ENCODE measurements at places on chromosomes 2 and 18.

- no peak for DNase-seq
Observed at GRCh38 chr2:172677363-172677762, 58.3 kb upstream of the RAPGEF4 start.

GRCh38 chr2:235855011-235855410 lies 313.2 kb downstream of the GBX2 start:
- no peak for DNase-seq

DNA sequence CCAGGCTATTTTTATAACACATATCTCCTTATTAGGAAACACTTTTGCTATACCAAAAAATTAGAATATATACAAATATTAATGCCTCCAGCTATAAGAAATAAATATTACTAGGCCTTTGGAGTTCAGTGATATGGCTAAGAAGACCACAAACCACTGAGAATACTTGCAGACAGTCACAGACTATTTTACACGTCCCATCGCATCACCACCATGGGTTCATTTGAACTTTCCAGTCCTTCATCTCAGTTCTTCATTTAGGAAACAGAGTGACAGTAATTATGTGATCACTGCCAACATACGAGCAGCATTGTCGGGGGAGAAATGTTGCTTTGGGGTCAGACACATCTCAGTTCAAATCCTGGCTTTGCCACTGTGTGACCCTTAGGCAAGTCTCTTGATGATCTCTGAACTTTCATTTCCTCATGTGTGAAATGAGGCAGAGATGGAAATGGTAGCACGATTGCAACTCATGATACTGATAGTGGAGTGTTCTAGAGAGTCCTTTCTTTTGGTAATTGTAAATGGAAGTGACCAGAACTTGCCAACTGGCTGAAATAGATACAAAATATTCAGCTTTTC lies 138.9 kb upstream of the NRP2 start:
- no peak for DNase-seq

GRCh38 chr2:240464514-240465241 lies 29.2 kb downstream of the GPC1 start:
- DNase-seq, result no peak

- no peak for DNase-seq
Observed at GRCh38 chr2:77666251-77666980, 144.2 kb upstream of the LRRTM4 start.

GRCh38 chr2:164260506-164260905 lies 360.8 kb downstream of the GRB14 start:
- no peak for DNase-seq

GRCh38 chr2:240786355-240786841 lies 33.6 kb downstream of the KIF1A start:
- no peak for DNase-seq

- DNase-seq, result no peak
Observed at GRCh38 chr2:99032786-99033185, 96.8 kb upstream of the CRACDL start.

GRCh38 chr2:191620144-191620543 lies 57.8 kb upstream of the NABP1 start:
- DNase-seq, result no peak

DNA sequence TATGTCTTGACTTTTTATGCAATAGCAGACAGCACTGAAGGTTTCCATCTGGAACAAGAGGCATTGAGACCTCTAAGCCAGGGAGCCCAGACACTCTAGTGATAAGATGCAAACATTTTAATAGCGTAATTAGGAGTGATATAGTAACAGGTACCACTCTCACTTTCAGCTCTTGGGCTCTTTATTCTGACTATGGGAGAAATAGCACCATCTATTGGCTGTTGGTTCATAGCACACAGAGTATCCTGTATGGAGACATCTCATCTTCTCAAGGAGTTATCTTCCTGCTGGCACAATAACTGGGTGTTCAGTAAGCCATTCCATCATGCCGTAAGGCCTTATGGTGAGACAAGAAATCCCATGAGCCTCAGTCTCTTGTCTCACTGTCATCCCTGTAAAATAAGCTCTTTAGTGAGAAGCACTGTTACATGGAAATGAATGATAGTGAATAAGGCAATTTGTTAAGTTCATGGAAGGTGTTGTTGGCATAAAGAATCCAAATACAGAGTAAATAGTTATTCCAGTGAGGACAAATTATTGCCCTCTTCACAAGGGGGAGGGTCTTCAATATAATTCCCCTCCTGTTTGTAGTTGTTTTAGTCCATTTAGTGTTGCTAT lies 48.3 kb downstream of the THUMPD2 start:
- DNase-seq, result no peak

GRCh38 chr18:71405169-71405809 lies 1116.4 kb downstream of the SOCS6 start:
- DNase-seq, result no peak

- no peak for DNase-seq
Observed at GRCh38 chr2:68987021-68987503, 12.6 kb downstream of the GKN1 start.

GRCh38 chr2:187383043-187383800 lies 64.8 kb downstream of the CALCRL start:
- DNase-seq, result no peak

- DNase-seq, result no peak
Observed at GRCh38 chr2:235860871-235861270, 307.3 kb downstream of the GBX2 start.

DNA sequence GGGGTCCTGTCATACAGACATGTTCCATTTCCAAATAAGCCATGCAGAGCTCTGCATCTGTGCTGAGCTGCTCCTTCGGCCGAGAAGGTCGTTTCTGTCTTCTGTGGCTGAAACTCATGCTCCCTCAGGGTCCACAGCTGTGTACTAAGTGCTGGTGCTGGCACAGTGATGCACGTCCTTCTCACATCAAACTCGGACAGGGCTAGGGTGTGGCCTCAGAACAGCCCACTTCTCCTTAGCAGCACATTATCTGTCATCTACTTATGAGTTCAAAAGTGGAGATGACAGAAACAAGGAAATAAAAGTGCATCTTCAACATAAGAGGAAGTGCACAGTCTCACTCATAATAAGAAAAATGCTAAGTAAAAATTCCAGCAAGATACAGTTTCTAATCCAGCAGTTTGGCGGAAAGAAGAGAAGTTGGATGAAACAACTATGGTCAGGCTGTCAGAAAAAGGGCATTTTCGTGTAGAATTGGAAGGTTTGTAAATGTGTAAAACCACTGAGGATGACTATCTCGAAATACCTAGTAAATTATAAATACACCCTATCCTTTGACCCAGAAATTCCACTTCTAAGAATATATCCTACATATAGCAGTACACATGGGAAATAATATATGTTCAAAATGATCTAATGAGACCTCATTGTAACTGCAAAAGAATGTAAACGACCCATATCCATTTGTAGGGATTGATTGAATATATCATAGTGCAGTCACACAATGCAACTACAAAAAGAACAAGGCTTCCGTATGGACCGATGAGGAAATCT lies 53.7 kb upstream of the APCDD1 start:
- DNase-seq, result no peak

DNA sequence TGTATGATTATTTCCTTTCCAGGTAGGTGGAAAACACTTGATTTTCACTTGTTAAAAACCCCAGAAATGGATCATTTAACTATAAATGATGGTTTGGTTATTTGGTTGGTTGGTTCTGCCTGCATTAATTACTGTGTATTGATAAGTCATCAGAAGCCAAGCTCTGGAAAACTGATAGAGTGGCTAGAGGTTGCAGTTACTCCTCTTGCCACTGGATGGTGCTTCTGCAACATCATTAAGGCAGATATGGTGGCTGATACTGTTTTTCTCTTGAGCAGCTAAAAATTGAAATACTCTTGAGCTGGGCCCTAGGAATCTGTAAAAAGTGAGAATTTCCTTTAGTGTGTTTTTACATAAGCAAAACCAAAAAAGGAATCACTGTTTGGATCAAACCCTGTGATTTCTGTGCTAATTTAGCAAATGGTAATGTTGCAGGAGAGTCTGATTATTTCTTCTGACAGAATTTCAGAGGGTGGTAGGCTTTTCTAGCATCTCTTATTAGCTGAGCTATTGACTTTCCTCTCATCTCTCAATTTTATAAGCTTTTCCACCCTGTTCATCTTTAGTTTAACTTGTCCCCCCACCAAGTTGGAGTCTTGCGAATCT lies 54.3 kb downstream of the RAB10 start:
- DNase-seq, result no peak

DNA sequence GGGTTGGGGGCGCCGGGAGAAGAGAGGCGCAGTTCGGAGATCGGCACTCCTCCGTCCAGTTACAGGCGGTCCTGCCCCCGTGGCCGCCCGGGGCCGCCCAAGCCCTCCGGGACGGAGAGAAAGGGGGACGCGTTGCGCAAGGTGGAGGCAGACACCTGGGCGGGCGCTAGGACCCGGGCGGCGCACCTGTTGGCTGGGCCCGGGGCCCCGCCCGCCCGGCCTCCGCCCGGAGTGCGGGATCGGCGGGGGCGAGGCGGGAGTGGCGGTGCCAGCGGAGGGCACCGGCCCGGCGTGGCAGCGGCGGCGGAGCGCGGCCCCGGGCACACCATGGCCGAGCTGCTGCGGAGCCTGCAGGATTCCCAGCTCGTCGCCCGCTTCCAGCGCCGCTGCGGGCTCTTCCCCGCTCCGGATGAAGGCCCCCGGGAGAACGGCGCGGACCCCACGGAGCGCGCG lies at the start of gene SGPP2:
Gene SGPP2 (plus strand): TSS at position 268 of the 453 bp plus-strand sequence. CDS start 60 bp downstream, at position 328.
- no peak for DNase-seq

DNA sequence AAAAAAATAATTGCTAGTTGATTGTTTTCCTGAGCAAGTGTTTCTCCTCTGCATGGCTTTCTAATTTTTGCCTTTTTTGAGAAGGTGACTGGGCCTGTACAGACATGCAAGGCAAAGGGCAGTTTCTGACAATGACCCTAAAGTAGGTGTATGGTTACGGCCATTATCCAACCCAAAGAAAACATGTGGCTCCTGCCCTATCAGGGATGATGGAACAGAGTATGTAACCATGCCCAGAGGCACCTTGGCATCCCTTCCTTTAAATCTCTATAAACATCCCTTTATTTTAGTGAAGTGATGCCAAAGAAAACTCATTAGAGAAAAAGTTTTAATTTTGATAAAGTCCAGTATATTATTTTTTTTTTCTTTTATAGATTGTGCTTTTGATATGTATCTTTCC lies 217.5 kb downstream of the LPIN1 start:
- no peak for DNase-seq

DNA sequence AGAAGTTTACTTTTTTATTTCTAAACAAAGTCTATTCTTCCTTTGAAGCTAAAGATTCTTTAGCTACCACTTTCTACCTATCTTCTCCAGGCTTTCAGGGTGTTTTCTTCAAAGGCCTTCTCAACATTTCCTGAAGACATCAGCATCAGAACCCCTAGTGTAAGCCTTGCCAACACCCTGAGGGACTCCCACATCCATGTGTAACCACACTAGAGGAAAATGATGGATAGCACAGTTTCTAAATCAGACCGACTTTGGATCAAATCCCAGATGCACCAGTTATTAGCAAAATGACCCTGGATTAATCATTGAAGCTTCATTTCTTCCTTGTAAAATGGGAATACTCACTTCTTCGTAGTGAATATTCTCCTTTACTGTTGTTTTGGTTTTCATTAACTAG lies 4.7 kb upstream of the TTN start:
- no peak for DNase-seq

GRCh38 chr2:158357699-158358098 lies 98.9 kb downstream of the CCDC148 start:
- DNase-seq, result no peak

DNA sequence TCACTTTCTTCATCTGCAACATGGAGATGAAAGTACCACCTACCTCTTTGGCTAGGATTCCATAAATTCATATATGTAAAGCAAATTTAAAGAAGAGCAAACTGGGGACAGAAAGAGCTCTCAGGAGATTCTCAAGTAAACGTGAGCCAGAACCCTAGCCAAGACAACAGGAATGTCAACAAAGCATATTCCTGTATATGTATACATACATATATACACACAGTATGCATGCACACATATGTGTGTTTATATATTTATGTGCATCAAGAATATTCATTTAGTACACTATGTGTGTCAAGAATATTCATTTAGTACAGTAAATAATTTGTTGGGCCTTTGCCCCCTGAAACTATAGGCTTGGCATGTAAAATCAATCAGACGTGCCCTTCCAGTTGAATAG lies 574.4 kb upstream of the KLHL29 start:
- no peak for DNase-seq

DNA sequence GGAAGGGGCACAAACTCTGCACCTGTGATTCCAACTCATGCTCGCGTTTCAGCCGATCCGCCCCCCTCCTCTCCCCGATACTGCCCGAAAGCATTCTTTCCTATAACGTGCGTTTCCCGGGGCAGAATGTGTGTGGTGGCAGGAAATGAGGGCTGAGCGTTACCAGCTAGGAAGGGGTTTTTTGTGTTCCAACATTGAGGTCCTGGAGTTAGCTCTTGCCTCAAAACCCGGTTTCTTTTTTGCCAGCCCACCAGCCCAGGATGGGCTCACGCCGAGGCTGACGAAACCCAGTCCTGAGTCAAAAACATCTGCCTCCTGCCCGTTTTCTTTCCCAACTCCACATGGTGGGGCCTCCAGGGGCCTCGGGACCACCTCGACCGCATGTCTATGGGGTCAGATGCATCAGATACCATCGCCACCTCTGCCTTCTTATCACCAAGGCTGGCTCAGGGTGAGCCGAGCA lies 113.7 kb upstream of the COPS8 start:
- DNase-seq, result no peak

DNA sequence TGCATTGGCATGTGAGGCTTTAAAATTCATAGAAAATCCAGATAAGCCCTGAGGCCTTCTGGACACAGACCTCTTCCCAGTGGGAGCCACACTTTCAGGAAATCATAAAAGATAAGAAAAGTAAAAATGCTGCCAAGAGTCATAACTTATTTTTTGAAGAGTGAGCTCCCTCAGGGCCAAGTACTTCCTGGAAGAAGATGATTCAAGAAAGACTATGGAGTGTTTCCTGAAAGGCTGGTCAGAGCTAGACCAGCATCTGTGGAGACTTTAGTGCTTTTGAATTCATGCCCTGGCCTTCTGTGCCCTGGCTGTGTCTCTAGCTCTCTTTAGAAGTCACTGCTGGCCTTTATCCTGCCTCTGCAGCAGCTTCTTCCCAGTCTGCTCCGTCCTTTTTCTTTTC lies 6.4 kb upstream of the XDH start:
- DNase-seq, result no peak

DNA sequence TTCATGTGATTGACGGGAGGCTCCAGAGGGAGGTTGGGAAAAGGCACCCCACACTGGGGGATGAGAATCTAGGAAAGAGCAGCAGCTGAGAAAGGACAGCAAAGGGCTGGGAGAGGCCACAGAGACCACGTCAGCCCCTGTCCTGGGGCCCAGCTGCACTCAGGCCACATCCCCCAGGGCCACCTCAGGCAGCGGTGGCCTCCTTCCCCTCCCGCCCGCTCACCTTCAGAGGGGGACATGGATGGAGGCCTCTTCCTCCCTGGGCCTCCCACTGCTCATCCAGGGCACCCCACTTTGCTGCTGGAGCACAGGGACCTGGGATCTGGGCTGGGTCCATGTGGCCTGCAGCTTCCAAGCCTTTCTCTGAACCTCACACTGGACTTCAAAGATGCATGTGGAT lies 199.8 kb upstream of the HDAC4 start:
- DNase-seq, result no peak
